ENCODE measurements at places on chromosomes 2 and 18.

DNA sequence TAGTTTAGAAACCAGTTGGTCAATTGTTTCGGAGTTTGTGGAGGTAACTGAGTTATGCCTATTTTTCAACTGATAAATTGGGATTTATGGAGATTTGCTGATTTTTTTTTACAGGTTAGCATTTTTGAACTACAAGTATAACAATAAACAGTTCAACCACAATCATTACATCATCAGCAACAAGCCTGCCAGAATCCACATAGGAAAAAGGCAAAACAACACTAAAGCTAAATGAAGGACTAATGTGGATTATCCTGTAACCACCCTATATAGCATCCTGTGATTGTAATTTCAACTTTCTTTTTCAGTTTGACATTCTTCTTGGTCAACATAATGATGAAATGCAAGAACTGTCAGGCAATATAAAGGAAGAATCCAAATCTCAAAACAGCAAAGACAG, 76.5 kb downstream of the CCDC102B start:
- no peak for DNase-seq

GRCh38 chr18:29063346-29063745, 886.4 kb upstream of the CDH2 start:
- no peak for DNase-seq

DNA sequence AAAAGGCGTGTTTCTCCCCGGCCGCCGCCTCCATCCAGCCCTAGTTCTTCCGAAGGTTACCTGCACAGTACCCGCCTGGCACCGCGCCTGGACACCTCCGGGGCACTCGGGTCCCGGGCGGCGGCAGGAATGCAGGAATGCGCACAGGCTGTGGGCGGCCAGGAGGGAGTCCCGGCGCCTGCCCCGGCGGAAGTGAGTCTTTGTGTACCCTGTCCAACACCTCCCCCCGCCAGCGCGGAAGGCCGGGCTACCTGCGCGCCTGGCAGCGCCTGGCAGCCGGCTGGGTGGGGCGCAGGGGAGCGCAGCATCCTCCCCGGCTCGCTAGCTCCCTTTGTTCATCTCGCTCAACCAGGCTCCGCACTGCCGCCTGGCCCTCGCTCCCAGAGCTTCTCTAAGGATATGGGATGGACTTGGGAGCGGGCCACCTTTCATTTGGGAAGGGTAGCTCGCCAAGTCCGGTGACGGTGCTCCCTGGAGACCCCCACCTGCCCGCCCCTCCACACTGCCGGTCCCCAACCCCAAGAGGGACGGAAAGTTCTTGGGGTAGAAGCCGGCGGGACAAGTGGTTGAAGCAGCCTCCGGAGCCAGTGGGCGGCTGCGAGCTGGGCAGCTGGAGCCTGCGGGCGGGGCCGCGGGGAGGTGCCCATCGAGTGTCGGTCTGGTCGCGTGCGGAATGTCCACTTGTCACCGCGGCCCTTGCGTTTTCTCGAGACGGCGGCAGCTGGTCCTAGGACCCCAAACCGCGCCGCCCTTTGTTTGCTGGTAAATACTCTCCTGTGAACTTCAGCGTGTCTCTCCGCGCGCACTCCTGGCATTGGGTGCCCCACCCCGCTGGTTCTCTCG, 1.2 kb upstream of the ST6GAL2 start:
- DNase-seq, result peak; percentile 29

DNA sequence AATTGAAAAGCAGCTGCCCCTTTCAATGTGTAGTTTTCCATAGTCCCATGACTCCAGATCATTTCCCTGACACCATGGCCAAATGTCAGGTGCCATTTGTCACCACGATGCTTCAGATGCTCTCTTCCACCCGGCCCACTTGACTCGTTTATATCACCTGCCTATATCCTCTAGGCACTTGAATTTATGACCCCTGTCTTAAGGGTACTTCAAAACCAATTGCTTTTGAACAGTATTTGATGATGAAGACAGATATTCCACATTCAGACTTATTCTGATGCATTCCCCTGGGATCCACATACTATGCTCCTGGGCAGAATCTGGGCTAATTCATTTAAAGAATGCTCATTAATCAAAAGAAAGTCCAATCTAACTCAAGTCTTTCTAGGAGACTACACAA, 16.9 kb upstream of the RHBDD1 start:
- DNase-seq, result no peak

- no peak for DNase-seq
Measured at GRCh38 chr2:133489146-133489545, 79.1 kb downstream of the NCKAP5 start.

- no peak for DNase-seq
Measured at GRCh38 chr2:232901736-232902578, 31.9 kb downstream of the SNORC start.

DNA sequence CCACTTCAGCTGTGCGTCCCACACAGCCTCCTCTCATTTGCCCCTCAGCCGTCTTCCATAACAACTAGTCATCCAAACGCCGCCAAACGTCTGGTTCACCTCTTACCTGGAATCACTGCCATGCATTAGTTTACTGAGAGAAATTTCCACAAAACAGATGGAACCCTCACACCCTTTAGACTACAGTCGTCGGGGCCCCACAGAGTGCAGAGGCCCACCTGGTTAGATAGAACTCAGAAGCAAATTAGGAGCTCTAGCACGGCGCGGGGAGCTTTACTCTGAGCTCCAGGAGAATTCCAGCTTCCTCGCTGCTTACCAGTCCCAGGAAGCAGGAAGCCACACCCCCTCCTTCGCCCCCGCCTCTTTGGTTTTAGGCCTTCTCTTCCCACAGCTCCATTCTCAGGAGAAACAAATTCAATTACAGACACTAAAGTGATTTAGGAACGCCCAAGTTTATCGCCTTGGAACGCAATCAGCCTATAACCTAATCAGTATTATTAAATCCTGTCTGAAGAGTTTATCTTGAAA, 9.4 kb downstream of the RNU2-63P start:
- no peak for DNase-seq

DNA sequence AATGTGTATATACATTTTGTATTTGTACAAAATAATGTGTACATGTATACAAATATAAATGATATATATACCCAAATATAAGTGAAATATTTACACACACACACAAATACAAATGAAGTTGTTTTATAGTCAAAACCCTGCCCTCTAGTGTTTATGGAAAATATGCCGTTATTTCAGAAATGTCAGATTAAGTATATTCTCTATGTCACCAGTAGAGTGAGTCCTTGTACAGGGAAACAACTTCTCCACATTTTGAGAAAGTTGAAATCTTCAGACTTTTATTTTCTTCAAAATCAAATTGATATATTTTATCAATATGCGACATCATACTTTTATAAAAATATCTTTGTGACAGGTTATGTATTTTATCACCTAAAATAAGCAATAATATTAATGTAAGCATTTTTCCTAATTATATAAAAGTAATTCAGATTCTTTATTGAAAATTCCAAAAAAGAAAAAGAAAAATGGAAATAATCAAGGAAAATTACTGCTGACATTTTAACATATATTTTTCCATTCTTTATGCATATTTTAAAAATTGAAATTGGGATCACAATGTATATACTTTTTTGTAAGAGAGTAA, 22.4 kb downstream of the ARL6IP6 start:
- peak; percentile 23 for DNase-seq

DNA sequence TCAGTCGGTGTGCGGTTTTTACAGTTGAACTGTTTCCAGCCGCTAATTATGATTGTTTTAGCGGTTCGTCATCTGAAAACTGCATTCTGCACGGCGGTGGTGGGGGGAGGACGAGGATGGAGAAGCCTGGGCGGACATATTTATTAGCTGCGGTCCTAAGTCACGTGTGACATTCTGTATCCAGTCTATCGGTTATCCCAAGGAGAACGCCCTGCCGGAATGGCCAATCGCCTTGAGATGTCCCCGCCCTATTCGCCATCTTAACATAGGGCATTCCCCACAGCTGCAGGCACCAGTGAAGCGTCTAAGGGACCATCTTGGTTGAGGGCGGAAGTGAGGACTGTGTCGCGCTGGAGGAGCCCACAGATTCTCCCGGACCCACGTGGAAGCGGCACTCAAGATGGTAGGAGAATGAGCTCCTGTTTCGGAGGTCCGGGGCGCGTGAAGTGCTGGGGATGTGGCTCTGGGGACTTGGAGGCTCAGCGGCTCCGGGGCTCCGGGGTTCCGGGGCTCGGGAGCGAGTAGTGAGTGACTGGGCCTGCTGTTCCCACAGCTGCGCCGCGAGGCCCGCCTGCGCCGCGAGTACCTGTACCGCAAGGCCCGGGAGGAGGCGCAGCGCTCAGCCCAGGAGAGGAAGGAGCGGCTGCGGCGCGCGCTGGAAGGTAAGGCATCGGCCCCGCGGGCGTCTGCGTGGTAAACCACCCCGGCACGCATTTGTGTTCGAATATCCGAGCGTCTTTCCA, at the start of gene IMP4:
Gene IMP4 (plus strand): TSS at position 365 of the 743 bp plus-strand sequence. CDS start 36 bp downstream, at position 401.
- peak; percentile 100 for DNase-seq

- DNase-seq, result no peak
Measured at GRCh38 chr2:41990688-41991087, 57.1 kb upstream of the PKDCC start.

Data from NCI-H146 (cell line).